ENCODE measurements at places on chromosomes 5 and 9.

DNA sequence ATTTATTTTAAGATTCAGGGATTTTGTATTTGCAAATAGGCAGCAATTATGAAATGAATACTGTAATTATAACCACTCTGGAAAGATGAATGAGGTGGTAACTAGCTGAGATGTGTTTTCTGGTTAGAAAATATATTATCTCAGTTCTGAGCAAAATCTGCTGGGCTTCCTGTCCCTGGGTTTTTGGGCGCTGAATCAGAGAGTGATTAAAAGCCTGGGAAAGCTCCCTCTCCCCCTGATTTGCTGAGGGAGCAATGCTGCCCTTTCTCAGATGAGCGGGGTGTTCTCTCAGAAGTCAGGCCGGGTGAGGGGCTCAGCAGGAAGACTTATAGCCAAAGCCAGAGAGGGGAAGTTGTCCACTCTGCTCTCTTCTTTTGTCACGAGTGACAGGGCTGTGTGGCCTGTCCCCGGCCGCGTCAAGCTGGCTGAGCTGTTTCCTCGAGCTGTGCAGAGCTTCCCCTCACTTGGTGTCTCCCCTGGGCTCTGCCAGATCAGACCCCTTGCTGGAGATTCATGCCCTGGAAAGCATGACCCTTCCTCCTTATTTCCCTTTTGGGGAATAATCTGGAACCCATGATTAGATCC lies 39.8 kb upstream of the PITX1 start:
- no peak for DNase-seq

DNA sequence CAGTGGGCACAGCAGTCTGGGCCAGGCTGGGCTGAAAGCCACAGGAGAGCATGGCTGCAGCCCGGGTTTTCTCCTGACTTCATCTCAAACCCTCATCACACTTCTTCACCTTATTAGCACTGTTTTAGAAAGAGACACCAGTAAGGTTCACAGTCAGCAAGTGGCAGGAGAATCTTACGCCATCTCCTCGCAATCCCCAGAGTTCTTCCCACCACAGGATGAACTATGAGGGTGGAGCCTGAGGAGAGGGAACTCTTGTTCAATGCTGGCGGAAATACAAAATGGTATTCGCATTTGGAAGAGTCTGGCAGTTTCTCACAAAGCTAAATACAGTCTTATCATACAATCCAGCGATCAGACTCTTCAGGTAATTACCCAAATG lies 14.7 kb downstream of the BICD2 start:
- DNase-seq: no peak

GRCh38 chr5:10168254-10168653 lies 81.4 kb downstream of the ATPSCKMT start:
- DNase-seq: no peak

DNA sequence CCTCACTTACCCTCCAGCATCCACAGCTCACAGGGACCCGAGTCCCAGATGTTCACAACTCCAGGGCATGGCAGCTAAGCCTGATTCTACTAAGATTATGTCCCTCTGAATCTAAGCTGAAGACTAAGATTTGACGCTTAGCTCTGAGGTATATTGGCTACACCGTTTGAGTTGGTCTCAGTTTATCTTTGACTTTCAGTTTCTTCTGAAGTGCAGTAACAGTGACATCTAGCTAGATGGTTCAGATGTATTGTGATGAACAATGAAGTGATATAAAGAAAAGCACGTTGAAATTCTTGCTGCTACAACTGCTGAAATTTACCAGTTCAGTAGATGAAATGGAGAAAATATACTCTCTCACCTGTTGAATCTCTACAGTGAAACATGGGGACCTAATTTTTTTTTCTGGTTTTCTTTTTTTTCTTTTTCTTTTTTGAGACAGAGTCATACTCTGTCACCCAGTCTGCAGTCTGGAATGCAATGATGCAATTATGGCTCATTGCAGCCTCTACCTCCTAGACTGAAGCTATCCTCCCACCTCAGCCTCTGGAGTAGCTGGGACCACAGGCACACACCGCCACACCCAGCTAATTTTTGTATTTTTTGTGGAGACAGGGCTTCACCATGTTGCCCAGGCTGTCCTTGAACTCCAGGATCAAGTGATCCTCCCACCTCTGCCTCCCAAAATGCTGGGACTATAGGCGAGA lies 15.7 kb downstream of the RFK start:
- DNase-seq: no peak

DNA sequence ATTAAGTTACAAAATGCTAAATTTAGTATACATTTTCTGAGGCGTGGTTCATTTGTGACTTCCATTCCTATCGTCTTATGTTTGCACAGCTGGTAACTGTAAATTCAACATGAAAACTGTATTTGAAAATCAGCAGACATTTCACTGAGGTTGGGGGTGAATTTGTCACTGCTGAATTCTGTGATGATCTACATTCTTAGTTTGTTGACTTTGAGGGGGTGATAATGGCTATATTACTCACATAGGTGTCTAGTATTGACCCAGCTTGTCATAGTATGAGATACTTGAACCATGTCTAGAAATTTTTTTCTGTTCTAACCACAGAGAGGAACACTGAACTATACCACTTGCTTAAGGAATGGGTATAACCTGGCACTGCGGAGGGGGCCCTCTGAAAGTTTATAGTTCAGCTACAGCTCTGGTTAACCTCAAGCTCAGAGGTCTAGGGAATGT lies 313.3 kb downstream of the PIK3R1 start:
- no peak for DNase-seq

GRCh38 chr5:10550222-10550995 lies 13.5 kb upstream of the ANKRD33B start:
- DNase-seq: no peak

DNA sequence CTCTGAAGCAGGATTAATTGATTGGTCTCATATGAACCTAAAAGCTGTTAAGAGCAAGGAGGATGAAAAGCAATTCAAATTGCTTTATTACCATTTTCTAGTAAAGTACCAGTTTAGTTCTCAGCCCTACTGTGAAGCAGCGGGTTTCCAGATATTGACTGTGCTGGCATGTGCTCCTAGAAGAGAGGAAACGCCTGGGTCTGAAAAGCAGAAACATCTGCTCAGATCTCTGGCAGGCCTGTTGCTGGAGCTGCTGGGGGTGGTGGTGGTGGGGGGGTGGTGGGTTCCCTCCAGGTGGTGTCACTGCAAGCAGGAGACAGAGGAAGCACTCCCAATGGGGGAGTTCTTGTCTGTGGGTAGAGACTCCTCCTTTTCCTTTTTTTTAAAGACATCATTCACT lies 105.5 kb upstream of the ZNF462 start:
- DNase-seq: no peak

GRCh38 chr9:33437898-33438297 lies 9.5 kb downstream of the AQP3 start:
- DNase-seq: no peak

DNA sequence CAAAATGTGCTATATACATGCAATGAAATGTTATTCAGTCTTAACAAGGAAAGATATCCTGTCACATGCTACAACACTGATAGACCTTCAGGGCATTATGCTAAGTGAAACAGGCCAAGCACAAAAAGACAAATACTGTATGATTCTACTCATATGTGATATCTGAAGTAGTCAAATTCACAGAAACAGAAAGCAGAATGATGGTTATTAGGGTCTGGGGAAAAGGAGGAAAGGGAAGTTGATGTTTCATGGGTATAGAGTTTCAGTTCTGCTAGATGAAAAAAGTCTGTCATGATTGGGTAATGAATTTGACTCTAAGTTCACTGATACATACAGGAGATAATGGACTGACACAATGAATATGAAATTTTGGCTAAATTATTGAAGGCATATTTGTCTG lies 11.2 kb upstream of the RIC1 start:
- DNase-seq: no peak

DNA sequence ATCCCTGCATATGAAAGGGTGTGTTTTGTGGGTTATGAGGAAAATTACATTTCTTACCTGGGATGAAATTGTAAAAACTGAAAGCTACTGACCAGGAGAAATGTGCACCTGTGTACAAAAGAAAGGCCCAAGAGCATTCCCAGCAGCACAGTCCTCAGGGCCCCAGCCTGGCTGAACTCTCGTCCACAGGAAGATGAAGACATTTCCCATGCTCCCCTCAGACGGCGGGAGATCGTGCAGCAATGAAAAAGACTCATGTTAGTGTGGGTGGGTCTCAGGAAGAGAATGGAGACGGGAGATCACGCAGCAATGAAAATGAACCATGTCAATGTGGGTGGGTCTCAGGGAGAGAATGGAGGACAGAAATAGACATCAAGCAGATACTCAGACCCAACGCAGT lies 12.6 kb upstream of the LCN15 start:
- DNase-seq: no peak

- no peak for DNase-seq
Measured at GRCh38 chr9:18672706-18673105, 198.8 kb downstream of the ADAMTSL1 start.

- no peak for DNase-seq
Measured at GRCh38 chr5:124856726-124857125, 110.3 kb upstream of the ZNF608 start.

DNA sequence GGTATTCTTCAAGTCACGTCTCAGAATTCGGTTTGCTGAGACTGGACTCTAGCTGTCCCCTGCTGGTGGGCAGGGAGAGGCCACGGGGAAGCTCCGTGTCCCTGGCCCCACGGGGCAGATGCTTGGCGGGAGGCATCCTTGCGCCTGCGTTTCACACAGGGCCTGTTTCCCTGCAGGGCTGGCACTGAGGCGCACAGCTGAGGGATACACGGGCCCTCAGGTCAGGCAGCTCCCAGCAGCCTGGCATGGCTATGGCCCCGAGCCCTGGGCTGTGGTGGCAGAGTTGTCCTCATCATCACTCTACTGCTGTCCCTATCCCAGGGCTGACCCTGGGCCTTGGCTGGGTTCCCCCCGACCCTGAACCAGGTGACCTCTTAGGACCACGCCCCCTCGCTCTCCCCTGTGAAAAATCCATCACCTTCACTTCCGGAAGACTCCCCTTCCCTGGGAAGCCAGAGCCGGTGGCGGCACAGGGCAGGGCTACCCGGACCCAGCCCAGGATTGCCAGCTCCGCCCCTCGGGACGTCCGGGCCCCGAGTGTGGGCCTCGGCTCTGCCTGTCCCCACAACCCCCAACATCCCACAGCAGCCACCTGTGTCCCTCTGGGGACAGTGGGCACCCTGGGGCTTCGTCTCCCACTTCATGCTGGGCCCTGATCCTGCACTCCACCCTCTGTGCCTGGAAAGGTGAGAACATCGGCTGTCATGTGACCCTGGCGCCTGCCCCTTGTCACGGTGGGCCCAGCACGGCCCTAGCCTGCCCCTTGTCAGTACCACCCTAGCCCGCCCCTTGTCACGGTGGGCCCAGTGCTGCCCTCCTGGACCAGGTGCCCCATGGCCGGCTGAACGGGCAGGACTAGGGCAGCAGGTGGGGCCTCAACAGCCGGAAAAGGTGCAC lies 5.0 kb downstream of the DPP7 start:
- no peak for DNase-seq

GRCh38 chr9:107137495-107138202 lies 145.4 kb upstream of the RAD23B start:
- DNase-seq: no peak

- no peak for DNase-seq
Measured at GRCh38 chr5:159051421-159052282, 48.1 kb downstream of the EBF1 start.

GRCh38 chr9:18605766-18606180 lies 131.8 kb downstream of the ADAMTSL1 start:
- no peak for DNase-seq

- no peak for DNase-seq
Measured at GRCh38 chr9:96245399-96245798, 56.6 kb downstream of the HSD17B3 start.

- no peak for DNase-seq
Measured at GRCh38 chr5:138054206-138054605, 21.3 kb upstream of the FAM13B start.

- no peak for DNase-seq
Measured at GRCh38 chr5:39506211-39506610, 81.4 kb upstream of the DAB2 start.

DNA sequence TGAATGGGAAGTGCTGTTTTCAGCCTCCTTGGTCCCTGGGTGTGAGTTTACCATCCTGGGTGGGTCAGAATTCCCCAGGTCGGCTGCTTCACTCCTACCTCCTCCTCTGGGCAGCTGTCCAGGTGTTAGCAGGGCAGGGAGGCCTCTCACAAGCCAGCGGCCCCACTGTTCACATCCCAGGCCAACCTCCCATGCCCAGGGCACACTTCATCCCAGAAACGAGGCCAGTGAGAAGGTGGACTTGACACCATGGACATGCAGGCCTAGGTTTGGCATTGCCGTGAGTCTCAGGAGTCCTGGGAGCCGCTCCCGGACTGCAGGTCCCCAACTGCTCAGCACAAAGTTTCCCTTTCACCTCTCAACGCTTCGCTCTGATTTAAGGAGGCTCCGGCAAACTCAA lies 229.6 kb upstream of the IRX2 start:
- DNase-seq: no peak

- DNase-seq: no peak
Measured at GRCh38 chr9:110115341-110115820, 92.6 kb downstream of the C9orf152 start.

DNA sequence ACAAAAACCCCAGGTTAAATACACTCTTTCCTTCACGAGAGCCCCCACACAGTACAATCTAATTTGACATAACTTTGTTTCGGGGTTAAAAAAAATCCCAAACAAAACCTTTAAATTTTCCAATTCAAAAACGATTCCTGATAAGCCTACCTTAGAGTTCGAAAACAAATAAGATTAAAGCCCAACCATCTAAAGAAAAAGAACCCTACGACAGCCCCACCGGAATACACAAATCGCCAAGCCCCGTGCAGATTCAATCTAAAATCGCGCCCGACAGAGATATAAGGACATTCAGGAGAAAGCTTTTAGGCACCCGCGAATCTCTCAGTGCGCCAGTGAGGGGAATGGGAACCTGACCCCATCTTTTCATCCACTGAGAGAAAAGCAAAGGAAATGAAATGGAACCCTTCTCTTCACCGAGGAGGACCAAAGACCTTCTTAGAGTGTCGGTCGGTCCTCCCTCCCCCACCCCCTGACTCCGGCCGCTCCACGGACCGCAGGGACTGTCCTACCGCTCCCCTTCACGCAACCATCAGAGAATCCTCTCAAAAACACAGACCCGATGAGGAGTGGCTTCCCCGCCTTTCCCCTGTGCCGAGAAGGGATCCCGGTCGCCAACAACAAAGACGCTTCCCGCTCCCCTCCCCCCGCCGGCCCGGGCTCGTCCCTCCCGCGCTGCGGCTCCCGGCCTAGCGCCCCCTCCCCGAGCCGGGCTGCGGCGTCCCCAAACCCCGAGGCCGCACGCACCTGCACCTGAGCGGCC lies 925 bp downstream of the ABHD17B start:
- DNase-seq: no peak

DNA sequence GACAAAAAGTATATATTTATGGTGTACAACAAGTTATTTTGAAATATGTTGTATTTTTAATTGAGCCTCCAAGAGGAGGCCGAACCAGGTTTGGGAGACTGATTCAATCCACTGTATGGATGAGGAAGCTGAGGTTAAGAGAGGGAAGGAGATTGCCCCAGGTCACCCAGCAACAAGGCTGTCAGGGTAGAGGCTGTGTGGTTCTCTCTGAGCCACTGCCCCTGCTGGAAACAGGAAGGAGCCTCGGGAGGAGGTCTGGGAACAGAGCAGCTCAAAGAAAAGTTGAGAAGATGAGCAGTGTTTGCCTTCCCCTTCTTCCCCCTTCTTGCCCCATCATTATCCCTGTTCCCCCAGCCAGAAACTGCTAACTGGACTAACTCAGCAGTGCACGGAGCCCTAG lies 6.6 kb upstream of the FAT2 start:
- no peak for DNase-seq

GRCh38 chr5:146091881-146092280 lies 13.5 kb downstream of the PLAC8L1 start:
- DNase-seq: no peak

- DNase-seq: no peak
Measured at GRCh38 chr5:3809455-3809854, 213.8 kb downstream of the IRX1 start.

All from urinary bladder (tissue), 4 donors.